Upper lobe of right lung (tissue), 1 donor: ENCODE measurements at places on chromosomes 6 and 20. TPM values are rescaled to one million over a fixed set of nuclear protein-coding genes. Genes with fewer than 3 reads are reported as not detected.

GRCh38 chr20:37392441-37393195, 46.7 kb downstream of the SRC start:
- peaks cover 29% of the 10 kb centered on the region for H3K36me3 ChIP-seq
- H3K4me3 ChIP-seq: no peak overlapping the region
- H3K27ac ChIP-seq: no peak overlapping the region

GRCh38 chr20:45489083-45489531, 19.6 kb downstream of the WFDC2 start:
- no peak overlapping the region for H3K27ac ChIP-seq
- H3K36me3 ChIP-seq: no peaks in the 10 kb centered on the region
- no peak overlapping the region for H3K4me3 ChIP-seq
- no peaks in the 10 kb centered on the region for H3K4me1 ChIP-seq

DNA sequence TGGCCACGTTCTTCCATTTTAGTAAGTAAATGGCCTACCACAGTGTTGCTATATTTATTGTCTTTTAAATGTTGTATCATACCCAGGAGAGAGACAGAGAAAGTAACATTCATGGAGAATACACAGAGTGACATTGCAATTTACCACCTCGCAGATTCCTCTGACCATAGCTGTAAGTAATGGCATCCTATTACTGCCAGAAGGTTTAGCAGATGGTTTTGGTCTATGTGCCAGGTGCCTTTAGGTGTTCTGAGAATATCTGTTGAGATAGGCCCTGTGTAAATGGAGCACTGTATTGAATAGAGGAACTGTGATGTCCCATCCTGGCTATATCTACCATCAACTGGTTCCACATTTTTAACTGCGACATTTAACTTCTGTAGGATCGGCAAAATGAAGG, 559.6 kb downstream of the KIF16B start:
- H3K27me3 ChIP-seq: no peaks in the 10 kb centered on the region
- H3K36me3 ChIP-seq: no peaks in the 10 kb centered on the region
- H3K4me3 ChIP-seq: no peak overlapping the region
- no peak for DNase-seq
- H3K4me1 ChIP-seq: no peaks in the 10 kb centered on the region

DNA sequence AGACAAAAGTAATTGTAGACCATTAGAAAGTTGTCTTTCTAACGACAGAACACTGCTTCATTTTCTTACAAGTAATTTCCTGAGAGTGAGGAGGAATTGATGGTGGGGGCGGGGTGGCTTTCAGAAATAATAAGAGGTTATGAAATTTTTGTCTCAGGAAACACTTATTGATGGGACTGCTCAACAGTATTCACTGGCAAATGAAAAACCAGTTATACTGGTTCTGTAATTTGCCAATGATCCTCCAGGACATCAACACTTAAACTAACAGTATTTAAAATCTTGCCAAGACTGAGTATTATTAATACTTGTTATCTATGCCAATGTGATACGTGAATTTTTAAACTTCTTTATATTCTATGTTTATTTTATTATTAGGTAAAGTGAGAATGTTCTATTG, 41.8 kb upstream of the FUT9 start:
- H3K27ac ChIP-seq: no peak overlapping the region
- no peaks in the 10 kb centered on the region for H3K36me3 ChIP-seq
- no peak overlapping the region for H3K4me3 ChIP-seq
- no peaks in the 10 kb centered on the region for H3K27me3 ChIP-seq

- no peak for DNase-seq
- no peaks in the 10 kb centered on the region for H3K36me3 ChIP-seq
- H3K4me3 ChIP-seq: no peak overlapping the region
Observed at GRCh38 chr6:18347866-18348265, 39.3 kb upstream of the RNF144B start.

- H3K27me3 ChIP-seq: no peaks in the 10 kb centered on the region
- no peaks in the 10 kb centered on the region for H3K36me3 ChIP-seq
- no peak for DNase-seq
- H3K27ac ChIP-seq: no peak overlapping the region
Observed at GRCh38 chr6:155200012-155200411, 63.8 kb upstream of the CLDN20 start.

DNA sequence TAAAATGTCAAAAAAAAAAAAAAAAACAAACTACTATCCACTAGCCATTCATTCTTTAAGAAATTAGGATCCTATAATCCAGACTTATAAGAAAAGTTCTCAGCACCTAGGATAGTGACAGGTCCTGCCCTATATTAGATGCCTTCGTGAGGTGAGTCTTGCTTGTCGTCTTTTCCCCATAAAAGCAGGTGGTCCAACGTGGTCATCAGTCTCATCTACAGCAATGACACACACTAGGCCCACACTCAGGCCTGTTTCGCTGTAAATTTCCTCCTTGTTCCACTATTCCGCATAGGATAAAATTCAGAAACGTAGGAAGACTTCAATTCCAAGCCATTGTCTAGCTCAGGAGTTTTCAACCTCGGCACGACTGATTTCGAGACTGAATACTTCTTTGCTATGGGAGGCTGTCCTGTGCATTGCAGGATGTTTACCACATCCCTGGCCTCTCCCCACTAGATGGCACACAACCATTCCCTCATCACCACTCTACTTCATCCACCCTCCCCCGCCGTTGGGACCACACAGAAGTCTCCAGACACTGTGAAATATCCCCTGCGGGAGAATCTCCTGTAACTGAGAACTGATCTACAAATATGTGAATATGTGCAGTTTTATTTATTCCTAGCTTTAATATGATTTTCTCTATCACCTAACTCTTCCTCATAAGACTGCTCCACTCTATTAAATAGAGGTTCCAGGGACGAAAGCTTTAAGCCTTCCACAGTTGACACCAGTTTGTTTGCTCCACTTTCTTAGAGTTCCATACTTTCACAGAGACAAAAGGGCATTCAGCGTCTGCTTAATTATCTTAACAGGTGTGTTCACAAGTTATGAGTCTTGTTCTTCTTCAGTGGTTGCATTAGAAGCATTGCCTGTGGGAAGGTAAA, 346.3 kb downstream of the BMP2 start:
- H3K36me3 ChIP-seq: no peaks in the 10 kb centered on the region
- no peak for DNase-seq
- H3K4me3 ChIP-seq: no peak overlapping the region
- H3K27ac ChIP-seq: no peak overlapping the region
- H3K27me3 ChIP-seq: no peaks in the 10 kb centered on the region

DNA sequence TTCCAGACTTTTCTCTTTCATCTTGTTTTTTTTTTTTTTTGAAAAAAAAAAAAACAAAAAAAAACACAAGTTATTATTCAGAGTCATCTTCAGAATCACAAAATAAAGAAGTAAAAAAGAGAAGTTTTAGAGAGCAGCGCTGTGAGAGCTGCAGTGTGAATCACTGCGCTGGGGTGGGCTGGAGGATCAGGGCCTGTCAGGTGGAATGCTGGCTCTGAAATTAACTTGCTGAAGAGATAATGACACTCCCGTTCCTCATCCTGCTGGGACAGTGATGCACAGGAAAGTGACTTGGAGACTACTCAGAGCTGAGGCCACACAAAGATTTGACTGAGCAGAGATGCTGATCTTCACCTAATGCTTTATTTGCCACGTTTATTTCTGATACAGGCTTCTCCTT, 42.7 kb upstream of the CLDN20 start:
- no peak overlapping the region for H3K4me3 ChIP-seq
- no peaks in the 10 kb centered on the region for H3K36me3 ChIP-seq
- H3K4me1 ChIP-seq: no peaks in the 10 kb centered on the region
- DNase-seq: no peak

Gene OTOR
- not detected for total RNA-seq
